Tongue (tissue), 3 donors: ENCODE measurements at places on chromosomes 5 and 9.

- no peak for DNase-seq
These were observed 17.0 kb upstream of the NTNG2 start for GRCh38 chr9:132144708-132145365.

DNA sequence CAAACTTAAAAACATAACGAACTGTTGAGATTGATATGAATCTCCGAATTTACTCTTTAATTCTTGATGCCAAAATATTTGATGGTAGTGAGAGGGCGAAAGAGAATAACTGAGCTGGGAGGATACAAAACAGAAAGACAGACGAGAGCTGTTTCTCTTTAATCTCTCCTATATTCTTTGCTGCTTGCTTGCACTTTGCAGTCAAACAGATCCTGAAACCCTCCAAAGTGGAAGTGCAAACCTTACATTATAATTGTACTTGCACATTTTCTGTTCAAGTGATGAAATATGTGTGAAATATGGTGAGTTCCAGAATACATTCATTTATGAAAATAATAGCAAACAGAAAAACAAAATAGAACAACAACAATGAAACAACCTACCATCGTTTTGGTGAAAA lies 63.8 kb downstream of the PAM start:
- DNase-seq = no peak

- DNase-seq = no peak
These were observed 21.6 kb upstream of the FBN2 start for GRCh38 chr5:128559300-128560297.

DNA sequence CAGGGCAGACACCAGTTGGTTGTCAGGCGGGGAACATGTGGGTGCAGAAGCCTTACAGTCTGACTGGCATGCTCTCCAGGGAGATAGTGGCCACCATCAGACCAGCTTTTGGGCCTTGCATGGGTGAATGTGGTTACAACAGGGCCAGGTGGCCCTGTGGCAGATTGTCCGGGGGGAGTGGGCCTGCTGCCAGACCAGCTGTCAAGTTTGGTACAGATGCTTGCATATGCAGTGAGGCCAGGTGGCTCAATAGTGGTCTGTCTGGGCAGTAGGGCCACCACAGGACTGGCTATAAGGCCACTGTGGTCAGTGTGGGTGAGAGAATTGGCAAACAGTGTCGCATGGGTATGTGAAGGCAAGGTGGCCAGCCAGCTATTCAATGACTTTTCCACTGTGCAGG lies 148.7 kb downstream of the FAM174A start:
- no peak for DNase-seq

- no peak for DNase-seq
These were observed 41.0 kb upstream of the FCN2 start for GRCh38 chr9:134839455-134840125.

GRCh38 chr5:34480810-34481528 lies 175.2 kb upstream of the RAI14 start:
- no peak for DNase-seq

GRCh38 chr9:133032171-133032570 lies 1.4 kb downstream of the GTF3C5 start:
- no peak for DNase-seq

GRCh38 chr5:5643481-5643880 lies 221.0 kb downstream of the ICE1 start:
- DNase-seq = no peak

DNA sequence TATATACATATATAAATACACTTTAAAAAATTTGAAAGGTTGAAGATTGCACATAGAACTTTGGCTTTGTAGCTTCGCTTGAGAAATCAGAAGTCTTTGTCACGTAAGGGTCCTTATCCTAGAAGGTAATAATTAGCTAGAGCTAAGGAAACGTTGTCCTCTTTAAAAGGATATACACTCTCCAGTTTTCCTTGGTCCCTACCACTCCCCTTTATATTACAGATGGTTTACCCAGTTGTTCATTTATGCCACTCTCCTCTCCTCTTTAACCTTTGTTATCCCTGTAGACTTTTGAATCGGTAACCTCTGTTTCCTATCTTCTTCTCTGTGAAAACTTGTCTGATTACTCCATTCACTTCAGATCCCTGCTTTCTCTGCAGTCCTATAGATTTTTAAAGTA lies 1101.0 kb upstream of the SEMA6A start:
- no peak for DNase-seq

- no peak for DNase-seq
These were observed 69.8 kb downstream of the DEPDC1B start for GRCh38 chr5:60630179-60630578.

- DNase-seq = no peak
These were observed 6.5 kb downstream of the LVRN start for GRCh38 chr5:115968770-115969169.

DNA sequence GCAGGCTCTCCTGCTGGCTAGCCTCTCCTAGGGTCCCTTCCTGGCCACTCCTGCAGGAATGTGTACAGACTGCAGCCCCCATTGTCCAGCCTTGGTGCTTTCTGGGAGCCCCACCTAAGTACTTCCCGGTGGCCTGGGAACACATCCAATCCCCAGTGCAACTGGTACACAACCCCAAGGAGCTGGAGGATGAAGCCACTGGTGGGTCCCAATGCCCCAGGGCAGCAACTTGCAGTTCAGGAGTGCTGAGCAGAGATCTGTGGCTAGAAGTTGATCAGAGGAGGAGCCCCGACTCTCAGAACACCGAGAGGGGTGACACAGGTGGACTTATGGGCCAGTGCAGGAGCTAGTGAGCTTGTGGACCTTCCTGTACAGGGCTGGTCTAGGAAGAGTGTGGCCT lies 1093.7 kb upstream of the ACO1 start:
- no peak for DNase-seq

DNA sequence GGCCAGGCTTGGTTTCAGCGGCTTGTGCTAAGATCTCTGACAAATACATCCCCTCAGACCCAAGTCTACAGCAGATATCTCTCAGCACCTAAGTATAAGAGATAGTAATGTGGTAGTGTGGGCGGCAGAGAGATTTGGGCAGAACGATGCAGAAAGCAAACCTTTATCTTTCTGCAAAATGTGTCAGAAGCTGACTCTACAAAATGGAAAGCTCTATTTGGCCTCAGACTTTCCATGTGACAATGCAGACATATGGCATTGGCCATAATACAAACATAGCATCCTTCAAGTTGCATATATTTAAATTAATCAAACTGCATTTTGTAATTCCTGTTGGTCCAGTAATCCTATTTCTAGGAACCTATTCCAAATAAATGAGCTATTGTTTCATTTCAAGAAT lies 102.5 kb upstream of the RAI14 start:
- no peak for DNase-seq

DNA sequence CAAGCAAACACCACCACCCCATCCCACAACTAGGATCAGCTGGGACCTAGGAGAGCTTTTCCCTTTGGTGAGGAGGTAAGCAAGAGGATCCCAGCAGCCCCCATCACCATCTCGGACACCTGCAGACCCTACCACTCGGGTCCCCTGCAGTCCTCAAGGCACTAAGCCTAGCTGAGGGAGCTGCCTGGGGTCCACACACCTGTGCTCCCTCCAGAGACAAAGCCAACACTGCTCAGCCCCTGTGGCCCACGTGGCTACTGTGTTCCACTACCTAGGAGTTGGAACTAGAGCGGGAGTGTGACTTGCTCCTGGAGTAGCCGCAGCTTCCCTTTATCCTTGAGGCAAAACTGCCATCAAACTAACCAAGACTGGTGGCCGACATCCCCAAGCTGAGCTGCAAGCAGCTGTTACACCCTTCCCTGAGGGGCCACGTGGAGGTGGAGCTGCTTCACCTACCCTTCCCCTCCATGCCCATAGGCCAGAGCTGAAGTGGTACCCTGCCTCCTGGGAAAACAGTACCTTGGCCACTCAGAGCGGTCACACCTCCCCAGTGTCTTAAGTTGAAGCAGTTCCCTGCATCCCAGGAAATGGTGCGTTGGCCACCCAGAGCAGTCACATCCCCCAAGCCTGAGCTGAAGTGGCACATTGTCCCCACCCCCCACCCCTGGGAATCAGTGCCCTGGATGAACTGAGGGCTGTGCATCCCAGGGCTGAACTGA lies 205.5 kb downstream of the CACNA1B start:
- no peak for DNase-seq

- no peak for DNase-seq
These were observed 142.9 kb downstream of the NFIB start for GRCh38 chr9:14170973-14171596.
